AML-193 (cell line): ENCODE measurements at places on chromosomes 12 and 14.

DNA sequence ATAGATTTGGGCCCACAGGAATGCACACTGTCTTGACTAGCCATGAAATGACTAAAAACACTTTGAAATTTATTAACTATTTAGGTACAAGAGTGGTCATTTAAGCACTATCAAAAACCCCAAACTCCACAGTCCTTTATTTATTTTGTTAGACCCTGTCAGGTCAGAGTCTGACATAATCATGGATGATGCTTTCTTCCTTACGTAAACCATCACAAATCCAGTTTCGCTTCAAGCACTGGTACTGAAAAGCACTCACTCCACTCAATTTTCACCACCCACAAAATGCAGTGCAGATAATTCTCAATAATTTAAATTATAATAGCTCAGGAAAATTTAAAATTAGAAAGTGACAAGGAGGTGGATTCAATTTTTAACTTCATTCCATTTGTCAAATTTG lies 25.8 kb downstream of the PPP2R5E start:
- DNase-seq = no peak

- DNase-seq = no peak
Observed at GRCh38 chr12:3145546-3146310, 68.5 kb downstream of the TSPAN9 start.

- no peak for DNase-seq
Observed at GRCh38 chr14:35576856-35577255, 42.9 kb downstream of the INSM2 start.

DNA sequence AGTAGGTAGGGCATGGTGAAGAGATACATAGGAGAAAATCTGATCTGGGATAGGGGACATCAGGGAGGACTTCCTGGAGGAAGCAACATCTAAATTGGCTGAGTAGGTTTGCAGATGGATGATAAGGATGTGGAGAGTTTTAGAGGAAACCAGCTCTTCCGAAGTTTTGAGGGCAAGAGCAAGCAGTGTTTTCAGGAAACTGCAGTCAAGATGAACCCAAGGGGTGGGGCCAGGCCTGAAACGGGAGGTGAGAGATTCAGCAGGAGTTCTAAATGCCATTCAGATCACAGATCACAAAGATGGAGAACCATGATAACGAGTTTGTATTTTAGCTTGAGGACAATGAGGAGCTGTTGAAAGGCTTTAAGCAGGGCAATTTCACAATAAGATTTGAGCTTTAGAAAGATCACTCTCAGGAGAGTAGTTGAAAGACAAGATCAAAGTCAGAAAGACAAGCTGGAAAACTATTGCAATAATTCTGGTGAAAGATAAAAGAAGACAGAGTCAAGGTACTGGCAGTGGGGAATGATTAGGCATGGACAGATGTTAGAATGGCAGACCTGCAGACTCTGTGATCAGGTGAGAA lies 70.1 kb upstream of the PLXNC1 start:
- no peak for DNase-seq

- no peak for DNase-seq
Observed at GRCh38 chr14:90534091-90534837, 137.4 kb downstream of the CALM1 start.

GRCh38 chr12:121264135-121264534 lies 32.4 kb downstream of the CAMKK2 start:
- no peak for DNase-seq

DNA sequence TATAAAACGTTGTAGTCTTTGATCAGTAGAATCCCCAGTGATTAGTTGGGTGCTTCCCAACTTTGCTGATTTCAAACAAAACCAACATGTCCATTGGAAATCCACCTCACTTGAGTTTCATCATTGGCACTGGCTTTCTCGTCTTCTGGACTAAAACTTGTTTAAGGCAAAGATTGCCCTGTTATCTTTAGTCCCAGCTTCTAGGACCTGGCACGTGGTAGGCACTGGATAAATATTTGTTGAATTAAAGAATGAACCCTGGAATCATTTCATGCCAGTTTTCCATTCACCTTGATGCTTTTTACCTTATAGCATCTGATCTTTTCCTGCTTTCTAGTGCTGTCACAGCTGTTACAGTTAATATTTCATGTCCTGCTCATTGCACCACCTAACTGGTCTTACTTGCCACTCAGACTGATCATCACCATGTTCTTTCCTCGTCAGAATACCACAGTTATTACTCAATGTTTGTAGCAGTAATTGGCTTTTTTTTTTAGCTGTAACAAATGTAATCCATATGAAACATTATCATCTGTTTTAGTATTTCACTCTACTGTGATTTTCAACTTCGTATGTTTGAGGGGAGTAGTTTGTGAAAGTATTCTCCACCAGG lies 7.3 kb upstream of the C12orf50 start:
- peak; percentile 83 for DNase-seq

GRCh38 chr12:121107681-121108080 lies 25.0 kb upstream of the P2RX7 start:
- no peak for DNase-seq

- DNase-seq = peak; percentile 90
Observed at GRCh38 chr12:54306925-54307741, 6.3 kb upstream of the NFE2 start.

DNA sequence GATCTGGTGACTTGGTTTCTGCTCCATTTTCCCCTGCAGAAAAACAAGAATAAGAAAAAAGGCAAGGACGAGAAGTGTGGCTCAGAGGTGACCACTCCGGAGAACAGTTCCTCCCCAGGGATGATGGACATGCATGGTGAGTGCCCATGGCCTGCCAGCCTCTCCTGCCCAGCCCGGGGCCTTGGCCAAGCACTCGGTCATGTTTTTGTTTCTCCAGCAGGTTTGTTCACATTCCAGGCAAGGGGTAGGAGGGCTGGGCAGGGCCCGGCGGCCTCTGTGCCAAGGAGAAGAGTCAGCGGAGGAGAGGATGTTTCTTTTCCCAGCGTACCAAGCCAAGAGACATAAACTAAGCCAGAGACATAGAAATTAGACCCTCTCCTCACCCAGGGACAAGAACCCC lies 13.6 kb downstream of the BCL7A start:
- no peak for DNase-seq

GRCh38 chr14:57323721-57324120 lies 55.0 kb downstream of the AP5M1 start:
- DNase-seq = no peak
